ENCODE measurements at places on chromosomes 2 and 18. TPM values are rescaled to one million over a fixed set of nuclear protein-coding genes. Genes with fewer than 3 reads are reported as not detected.

DNA sequence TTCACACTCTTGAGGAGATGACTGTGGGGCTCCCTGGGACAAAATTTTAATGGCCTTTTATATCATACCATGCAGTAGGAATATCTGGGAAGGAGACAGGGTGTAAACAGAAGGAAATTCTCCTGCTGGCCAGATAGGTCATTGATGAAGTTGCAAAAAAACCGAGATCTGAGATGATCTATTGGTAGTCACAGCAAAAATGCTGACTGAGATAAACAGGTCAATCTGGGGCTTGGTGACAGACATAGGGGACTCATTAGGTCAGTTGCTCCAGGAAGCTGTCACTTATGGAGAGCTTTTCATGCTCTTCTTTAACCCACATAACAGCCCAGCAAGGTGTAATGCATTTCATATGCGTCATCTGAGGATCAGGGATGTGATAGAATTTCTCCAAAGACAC, 2.6 kb upstream of the IL36A start:
- no peaks in the 10 kb centered on the region for H3K36me3 ChIP-seq
- H3K4me1 ChIP-seq = no peaks in the 10 kb centered on the region
- H3K27ac ChIP-seq = no peak overlapping the region
- no peak overlapping the region for H3K4me3 ChIP-seq
- no peaks in the 10 kb centered on the region for H3K27me3 ChIP-seq
- DNase-seq = no peak

GRCh38 chr2:9578467-9579235, 23.0 kb upstream of the ADAM17 start:
- H3K4me3 ChIP-seq = no peak overlapping the region
- no peaks in the 10 kb centered on the region for H3K4me1 ChIP-seq

DNA sequence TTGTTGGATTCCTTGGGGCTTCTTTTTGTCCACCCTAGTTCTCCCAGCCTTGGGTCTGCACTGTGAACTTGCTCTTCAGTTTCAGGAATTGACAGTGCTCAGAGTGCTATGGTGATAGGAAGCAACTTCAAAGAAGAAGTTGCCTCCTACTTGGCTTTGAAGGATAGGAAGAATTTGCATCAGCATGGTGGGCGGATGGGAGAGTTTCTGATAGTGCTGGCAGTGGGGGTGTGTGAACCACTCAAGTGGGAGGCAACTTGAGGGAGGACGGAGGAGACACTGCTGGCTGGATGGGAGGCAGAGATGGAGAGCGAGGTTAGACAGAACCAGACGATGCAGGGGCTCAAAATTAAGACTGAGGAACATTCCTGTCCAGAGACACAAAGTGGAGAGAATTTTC, 164.4 kb upstream of the SKOR2 start:
- H3K4me3 ChIP-seq = no peak overlapping the region
- no peaks in the 10 kb centered on the region for H3K36me3 ChIP-seq
- no peaks in the 10 kb centered on the region for H3K4me1 ChIP-seq
- DNase-seq = no peak
- H3K27ac ChIP-seq = no peak overlapping the region

GRCh38 chr2:2719015-2719414, 387.9 kb upstream of the MYT1L start:
- H3K27ac ChIP-seq = no peak overlapping the region
- H3K36me3 ChIP-seq = no peaks in the 10 kb centered on the region
- H3K4me1 ChIP-seq = no peaks in the 10 kb centered on the region

GRCh38 chr18:32868406-32868805, 95.6 kb upstream of the KLHL14 start:
- no peaks in the 10 kb centered on the region for H3K27me3 ChIP-seq
- H3K4me1 ChIP-seq = no peaks in the 10 kb centered on the region
- DNase-seq = no peak

- no peak for DNase-seq
- H3K36me3 ChIP-seq = no peaks in the 10 kb centered on the region
- no peak overlapping the region for H3K27ac ChIP-seq
- H3K27me3 ChIP-seq = peaks cover 27% of the 10 kb centered on the region
- peak overlapping the region; percentile 51 for H3K4me3 ChIP-seq
Observed at GRCh38 chr18:11148680-11149440, 509 bp downstream of the PIEZO2 start.

DNA sequence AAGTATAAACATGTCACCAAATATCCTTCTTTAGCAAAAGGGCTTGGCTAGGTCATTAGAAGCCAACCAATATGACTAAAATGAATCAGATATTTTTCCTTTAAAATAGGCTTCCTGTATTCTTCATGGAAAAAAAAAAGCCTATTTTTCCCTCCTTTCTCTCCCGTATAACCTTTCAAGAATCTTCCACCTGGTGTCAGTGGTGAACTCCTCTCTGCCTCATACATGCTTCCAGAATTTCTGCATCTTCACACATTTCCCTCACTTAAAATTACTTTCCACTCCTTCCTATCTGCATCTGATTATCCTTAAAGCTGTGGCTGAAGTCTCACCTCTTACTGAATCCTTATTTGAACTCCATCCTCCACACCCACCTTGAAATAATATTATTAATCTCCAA, 116.9 kb upstream of the FANCL start:
- DNase-seq = no peak
- H3K36me3 ChIP-seq = no peaks in the 10 kb centered on the region
- H3K27ac ChIP-seq = no peak overlapping the region
- no peaks in the 10 kb centered on the region for H3K4me1 ChIP-seq

- no peak for DNase-seq
- no peaks in the 10 kb centered on the region for H3K27me3 ChIP-seq
- peak overlapping the region; percentile 74 for H3K4me3 ChIP-seq
- no peaks in the 10 kb centered on the region for H3K36me3 ChIP-seq
- H3K4me1 ChIP-seq = no peaks in the 10 kb centered on the region
Observed at GRCh38 chr2:178450524-178450773, 526 bp downstream of the PRKRA start.

DNA sequence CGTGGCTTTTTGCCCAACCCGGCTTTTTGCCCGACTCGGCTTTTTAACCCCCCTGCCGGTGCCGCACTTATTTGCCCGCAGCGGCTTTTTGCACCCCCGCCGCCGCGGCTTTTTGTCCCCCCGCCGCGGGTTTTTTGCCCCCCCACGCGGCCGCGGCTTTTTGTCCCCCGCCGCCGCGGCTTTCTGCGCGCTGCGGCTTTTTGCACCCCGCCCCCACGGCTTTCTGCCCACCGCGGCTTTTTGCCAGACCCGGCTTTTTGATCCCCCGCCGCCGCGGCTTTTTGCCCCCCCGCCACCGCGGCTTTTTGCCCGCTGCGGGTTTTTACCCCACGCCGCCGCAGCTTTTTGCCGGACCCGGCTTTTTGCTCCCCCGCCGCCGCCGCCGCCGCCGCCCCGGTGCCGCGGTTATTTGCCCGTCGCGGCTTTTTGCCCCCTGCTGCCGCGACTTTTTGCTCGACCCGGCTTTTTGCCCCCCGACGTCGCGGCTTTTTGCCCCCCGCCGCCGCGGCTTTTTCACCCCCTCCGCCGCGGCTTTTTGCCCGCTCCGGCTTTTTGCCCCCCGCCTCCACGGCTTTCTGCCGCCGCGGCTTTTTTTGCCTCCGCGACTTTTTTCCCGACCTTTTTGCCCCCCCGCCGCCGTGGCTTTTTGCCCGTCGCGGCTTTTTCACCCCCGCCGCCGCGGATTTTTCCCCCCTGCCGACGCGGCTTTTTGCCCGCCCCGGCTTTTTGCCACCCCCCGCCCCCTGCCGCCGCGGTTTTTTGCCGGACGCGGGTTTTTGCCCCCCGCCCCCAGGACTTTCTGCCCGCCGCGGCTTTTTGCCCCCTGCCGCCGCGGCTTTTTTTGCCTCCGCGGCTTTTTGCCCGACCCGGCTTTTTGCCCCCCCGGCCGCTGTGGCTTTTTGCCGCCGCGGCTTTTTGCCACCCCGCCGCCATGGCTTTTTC, 2786.5 kb downstream of the RPIA start:
- H3K27ac ChIP-seq = no peak overlapping the region
- no peak for DNase-seq
- H3K4me3 ChIP-seq = peak overlapping the region; percentile 68
- H3K4me1 ChIP-seq = peaks cover 7% of the 10 kb centered on the region
- peaks cover 15% of the 10 kb centered on the region for H3K27me3 ChIP-seq
- H3K36me3 ChIP-seq = no peaks in the 10 kb centered on the region

- no peak overlapping the region for H3K4me3 ChIP-seq
- no peaks in the 10 kb centered on the region for H3K36me3 ChIP-seq
- no peak overlapping the region for H3K27ac ChIP-seq
- DNase-seq = no peak
Observed at GRCh38 chr18:40249390-40250080, 1705.5 kb upstream of the PIK3C3 start.

GRCh38 chr2:189421644-189422043, 19.6 kb upstream of the WDR75 start:
- no peaks in the 10 kb centered on the region for H3K36me3 ChIP-seq
- H3K4me3 ChIP-seq = no peak overlapping the region

DNA sequence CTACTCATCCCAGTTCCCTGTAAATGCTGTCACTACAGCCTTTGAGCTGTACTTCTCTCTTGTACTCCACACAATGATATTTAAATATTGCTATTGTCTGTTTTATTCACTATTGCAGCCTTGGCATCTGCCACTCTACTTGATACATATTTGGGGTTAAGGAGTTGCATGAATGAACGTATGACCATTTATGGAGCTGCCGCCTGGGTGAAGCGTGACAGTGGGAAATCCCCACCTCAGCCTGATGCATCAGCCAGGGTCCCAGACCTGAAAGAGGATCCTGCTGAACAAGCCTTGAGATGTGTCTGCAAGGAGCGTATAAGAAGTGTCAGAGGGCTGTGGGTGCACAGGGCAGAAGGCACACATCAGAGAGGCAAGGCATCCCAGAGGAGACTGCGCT, 39.1 kb downstream of the MRPL35 start:
- H3K4me3 ChIP-seq = no peak overlapping the region
- no peak overlapping the region for H3K27ac ChIP-seq
- H3K4me1 ChIP-seq = no peaks in the 10 kb centered on the region
- DNase-seq = no peak
- H3K27me3 ChIP-seq = no peaks in the 10 kb centered on the region
- no peaks in the 10 kb centered on the region for H3K36me3 ChIP-seq

GRCh38 chr2:19947184-19947940, 42.5 kb downstream of the WDR35 start:
- no peaks in the 10 kb centered on the region for H3K4me1 ChIP-seq
- H3K4me3 ChIP-seq = no peak overlapping the region
- H3K36me3 ChIP-seq = no peaks in the 10 kb centered on the region
- DNase-seq = no peak
- H3K27me3 ChIP-seq = no peaks in the 10 kb centered on the region

GRCh38 chr2:236811062-236811656, 241.5 kb downstream of the ACKR3 start:
- no peak overlapping the region for H3K27ac ChIP-seq
- H3K4me1 ChIP-seq = no peaks in the 10 kb centered on the region
- no peak overlapping the region for H3K4me3 ChIP-seq
- no peaks in the 10 kb centered on the region for H3K27me3 ChIP-seq
- no peak for DNase-seq

DNA sequence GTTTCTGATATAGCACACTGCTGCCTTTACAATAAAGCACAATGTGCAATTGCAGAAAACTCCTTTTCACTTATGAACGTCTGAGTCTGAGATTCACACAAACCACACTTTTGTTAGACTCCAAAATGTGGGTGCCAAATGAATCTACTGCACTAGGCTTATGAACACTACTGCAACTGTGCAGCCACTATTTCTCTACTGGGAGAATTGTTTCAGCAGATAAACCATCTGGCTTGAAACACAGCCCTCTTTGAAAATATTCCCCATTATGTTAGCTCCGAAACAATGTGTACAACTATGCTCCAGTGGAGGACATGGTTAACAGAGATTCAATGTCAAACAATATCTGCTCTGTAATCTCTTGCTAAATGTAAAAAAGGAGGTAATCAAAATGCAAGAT, 188.7 kb upstream of the ZEB2 start:
- no peak overlapping the region for H3K27ac ChIP-seq
- H3K4me3 ChIP-seq = no peak overlapping the region
- no peaks in the 10 kb centered on the region for H3K36me3 ChIP-seq
- no peaks in the 10 kb centered on the region for H3K4me1 ChIP-seq
- no peaks in the 10 kb centered on the region for H3K27me3 ChIP-seq

GRCh38 chr2:150228936-150229335, 258.5 kb downstream of the RND3 start:
- no peaks in the 10 kb centered on the region for H3K27me3 ChIP-seq
- H3K36me3 ChIP-seq = no peaks in the 10 kb centered on the region
- H3K4me3 ChIP-seq = no peak overlapping the region
- no peak overlapping the region for H3K27ac ChIP-seq
- no peak for DNase-seq

- H3K36me3 ChIP-seq = no peaks in the 10 kb centered on the region
- H3K27me3 ChIP-seq = no peaks in the 10 kb centered on the region
- DNase-seq = no peak
- H3K27ac ChIP-seq = no peak overlapping the region
- H3K4me3 ChIP-seq = no peak overlapping the region
Observed at GRCh38 chr2:148987286-148987685, 51.2 kb upstream of the LYPD6B start.

DNA sequence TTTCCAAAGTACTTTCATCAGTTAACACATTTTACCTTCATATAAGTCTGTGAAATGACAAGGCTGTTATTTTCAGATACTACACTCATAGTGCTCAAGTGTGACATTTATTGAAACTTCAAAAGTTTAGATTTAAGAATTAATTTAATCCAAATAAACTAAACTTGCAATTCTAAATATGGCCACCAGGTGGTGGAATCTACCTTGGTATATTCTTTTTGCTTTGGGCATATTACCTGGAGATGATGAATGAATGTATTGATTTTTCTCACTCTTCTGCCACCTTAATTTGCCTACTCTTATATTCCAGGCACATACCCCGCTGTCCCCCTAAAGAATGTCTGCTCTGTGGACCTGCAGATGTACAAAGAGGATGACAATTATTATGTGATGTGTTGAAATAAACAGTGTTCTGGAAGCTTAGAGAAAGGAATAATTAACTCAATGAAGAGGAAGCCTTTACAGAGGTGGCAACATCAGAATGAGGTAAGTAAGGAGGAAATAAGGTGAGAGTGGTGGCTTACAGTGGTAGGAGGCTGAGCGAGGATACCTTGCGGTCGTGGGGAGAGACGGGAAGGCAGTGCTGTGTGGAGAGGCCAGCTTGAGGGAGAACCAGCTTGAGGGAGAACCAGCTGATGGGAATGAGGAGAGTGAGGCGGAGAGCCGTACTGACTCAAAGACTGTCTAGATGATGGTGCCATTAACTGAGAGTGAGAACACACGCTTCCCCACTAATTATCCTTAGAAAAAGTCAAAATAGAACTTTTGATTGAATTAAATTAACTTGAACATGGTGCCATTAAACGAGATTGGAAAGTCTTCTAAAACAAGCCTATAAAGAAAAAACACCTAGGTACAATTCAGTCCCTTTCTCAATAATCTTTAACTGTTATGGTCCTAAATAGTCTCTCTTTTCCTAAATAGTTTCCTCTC, 179.5 kb downstream of the CELF4 start:
- no peak overlapping the region for H3K27ac ChIP-seq
- no peaks in the 10 kb centered on the region for H3K36me3 ChIP-seq
- DNase-seq = no peak
- H3K4me3 ChIP-seq = no peak overlapping the region

Gene REG3G
- not detected for total RNA-seq

Gene C2orf66
- total RNA-seq = 1.2 TPM

Gene SERPINB5
- total RNA-seq = not detected

Gene ANKRD23
- total RNA-seq = 9.4 TPM

Gene C2orf80
- total RNA-seq = not detected

Gene GAL3ST2
- total RNA-seq = not detected

Gene TTN
- total RNA-seq = 23.4 TPM

Gene AMER3
- total RNA-seq = not detected

All from breast epithelium (tissue), 4 donors.